Ascending aorta (tissue), 2 donors: ENCODE measurements at places on chromosomes 12 and 14. TPM values are rescaled to one million over a fixed set of nuclear protein-coding genes. Genes with fewer than 3 reads are reported as not detected.

The ZFYVE26 gene
- 19.3 TPM for total RNA-seq

DNA sequence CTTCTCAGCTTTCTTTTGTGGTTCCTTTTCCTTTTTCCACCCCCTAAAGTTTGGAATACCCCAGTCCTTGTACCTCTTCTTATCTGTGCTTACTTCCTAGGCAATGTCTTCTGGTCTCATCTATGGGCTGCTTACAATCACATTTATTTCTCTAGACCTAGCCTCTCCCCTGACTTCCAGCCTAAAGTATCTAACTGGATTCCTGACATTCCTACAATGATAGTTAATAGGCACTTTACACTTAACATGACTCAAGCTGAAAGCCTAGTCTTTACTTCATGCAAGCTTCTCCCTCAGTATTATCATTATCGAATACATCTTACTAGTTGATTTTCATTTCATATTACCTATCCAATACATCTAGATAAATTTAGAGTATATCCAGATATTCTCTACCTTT, 21.2 kb downstream of the CLECL1 start:
- no peak for DNase-seq

The NRXN3 gene
- 21.0 TPM for total RNA-seq

DNA sequence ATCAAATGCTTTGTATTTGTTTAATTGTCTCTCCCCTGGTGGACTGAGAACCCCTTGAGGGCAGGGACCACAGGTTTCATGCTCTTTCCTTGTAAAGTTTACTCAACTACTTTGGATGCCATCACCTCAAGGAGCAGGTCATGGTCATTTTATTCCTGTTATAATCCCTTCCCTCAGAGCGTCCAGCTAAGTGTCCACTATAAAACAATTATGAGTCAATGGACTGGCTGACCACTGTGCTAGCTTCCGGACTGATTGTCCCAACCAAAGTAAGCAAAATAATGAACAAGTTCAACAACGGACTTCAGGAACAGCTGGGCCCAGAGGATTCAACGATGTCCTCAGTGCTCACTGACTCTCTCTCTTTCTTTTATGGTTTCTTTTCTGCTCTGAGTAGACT, 18.2 kb downstream of the AK7 start:
- DNase-seq = no peak

- no peak for DNase-seq
Observed at GRCh38 chr12:75694534-75695268, 183.3 kb upstream of the KRR1 start.

- no peak for DNase-seq
Observed at GRCh38 chr12:120468821-120469449, 613 bp downstream of the SRSF9 start.

- no peak for DNase-seq
Observed at GRCh38 chr12:76346798-76347420, 1.3 kb downstream of the BBS10 start.

The SERPINA10 gene
- not detected for total RNA-seq
